Ascending aorta (tissue), 2 donors: ENCODE measurements at places on chromosomes 7 and 10.

- DNase-seq: peak; percentile 87
Observed at GRCh38 chr10:122113161-122113944, 124.4 kb downstream of the TACC2 start.

- DNase-seq: no peak
Observed at GRCh38 chr10:102635377-102635776, 8.9 kb upstream of the TRIM8 start.

DNA sequence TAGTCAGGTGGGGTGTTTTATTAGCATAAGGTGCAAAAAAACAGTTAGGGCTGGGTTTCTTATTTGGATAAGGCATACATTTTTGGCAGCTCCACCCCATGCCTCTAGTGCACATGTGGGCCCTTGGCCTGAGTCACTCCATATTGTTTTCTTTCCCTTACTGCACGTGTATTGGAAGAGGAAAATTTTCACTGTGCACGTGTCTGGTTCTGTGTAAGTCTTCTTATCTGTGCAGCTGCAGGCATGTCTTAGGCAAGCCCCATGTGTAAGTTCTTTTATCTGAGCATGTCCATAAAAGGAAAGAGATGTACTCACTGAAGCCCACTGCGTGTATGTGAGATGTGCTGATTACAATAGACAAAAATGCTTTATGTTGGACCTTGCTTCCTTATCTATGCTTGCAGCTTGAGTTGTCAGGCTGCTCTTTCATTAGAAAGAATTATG is 540.3 kb upstream of the IGFBP3 start:
- DNase-seq: no peak

DNA sequence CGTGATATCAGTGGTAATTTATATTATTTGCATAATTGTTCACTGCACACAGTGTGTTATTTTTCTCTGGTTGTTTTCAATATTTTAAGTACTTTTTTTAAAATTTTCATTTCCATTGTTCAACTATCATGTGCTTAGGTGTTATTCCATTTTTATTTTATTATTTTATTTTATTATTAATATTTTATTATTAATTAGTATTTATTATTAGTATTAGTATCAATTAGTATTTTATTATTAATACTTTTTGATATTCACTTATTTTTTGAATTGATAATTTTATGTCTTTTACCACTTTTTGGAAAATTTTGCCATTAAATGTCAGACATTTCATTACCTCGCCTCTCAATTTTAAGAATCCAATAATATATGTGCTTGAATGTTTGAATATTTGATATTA is 593.8 kb upstream of the GRM3 start:
- DNase-seq: no peak

GRCh38 chr7:152859781-152860191 is 100.2 kb downstream of the ACTR3B start:
- DNase-seq: no peak

- DNase-seq: no peak
Observed at GRCh38 chr10:77969114-77969513, 42.6 kb upstream of the DLG5 start.

GRCh38 chr7:30163231-30163894 is 28.6 kb downstream of the MTURN start:
- DNase-seq: no peak

GRCh38 chr7:28479507-28479947 is 67.2 kb downstream of the CREB5 start:
- no peak for DNase-seq

DNA sequence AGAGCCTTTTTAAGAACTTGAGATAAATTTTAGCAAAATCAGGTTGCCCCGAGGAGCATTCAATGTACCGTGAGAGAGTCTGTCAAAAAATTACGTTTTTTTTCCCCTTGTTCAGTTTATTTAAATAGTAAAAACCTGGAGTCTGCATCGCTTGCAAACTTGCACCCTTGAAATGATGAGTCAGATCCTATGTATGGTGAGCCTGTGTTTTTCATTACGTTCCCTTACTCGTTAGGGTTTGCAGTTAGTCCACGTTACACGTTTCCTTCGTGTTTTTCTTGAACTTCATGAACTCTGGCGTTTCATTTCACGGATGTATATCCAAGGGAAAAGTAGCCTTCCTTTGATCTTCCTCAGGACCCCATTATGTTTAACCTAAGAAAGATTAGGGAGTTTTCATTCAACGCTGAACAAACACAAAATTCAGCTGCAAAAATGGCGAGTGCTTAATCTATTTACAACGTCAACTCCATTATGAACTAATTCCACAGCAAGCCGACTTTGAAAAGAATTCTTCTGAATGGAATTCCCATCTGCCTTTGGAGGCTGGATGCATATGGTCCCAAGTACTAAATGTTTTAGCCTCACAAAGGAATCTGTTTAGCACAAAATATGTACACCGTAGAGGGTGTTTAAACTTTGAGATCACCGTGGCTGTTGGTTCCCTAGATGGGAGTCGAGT is 182.4 kb downstream of the MYOF start:
- no peak for DNase-seq
